ENCODE measurements at places on chromosomes 1 and 21.

- DNase-seq, result no peak
Measured at GRCh38 chr1:34019741-34020552, 145.1 kb downstream of the CSMD2 start.

DNA sequence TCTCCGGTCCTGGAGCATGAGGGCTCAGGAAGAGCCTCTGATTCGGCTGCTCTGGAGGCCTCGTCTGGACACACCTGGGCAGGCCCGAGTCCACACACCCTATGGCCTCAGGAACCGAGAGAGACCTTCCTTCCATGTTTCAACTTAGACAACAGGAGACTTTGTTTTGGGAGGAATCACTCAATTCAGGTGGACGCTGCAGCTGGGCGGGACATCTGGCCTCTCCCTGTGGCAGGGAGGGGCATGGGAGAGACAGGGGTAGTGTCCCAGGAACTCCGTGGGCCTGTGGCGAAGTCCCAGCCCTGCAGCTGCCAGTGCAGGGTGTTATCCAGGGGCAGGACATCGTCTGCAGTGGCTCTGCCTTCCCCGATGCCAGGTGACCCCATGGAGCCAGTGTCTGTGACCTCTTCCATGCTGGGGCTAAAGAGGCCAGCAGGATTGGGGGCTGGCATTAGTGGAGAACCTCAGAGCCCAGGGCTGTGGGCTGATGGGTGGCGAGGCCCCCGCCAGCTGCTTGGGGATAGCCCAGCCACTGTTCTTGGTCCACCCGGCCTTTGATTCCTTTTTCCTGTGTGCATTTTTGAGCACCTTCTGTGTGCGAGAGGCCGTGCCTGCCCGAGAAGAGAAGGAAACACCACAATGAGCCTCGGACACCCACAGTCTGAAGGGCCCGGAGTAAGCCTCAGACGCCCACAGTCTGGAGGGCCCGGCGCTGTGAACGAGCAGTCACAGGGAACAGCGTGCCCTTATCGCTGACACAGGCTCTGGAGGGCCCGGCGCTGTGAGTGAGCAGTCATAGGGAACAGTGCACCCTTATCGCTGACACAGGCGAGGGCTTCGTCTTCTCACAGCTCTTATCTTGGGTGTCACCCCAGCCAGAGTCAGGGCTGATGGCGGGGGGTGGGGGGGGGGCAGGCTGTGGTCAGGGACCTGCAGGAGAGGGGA lies 6.2 kb downstream of the COL18A1 start:
- DNase-seq, result no peak

DNA sequence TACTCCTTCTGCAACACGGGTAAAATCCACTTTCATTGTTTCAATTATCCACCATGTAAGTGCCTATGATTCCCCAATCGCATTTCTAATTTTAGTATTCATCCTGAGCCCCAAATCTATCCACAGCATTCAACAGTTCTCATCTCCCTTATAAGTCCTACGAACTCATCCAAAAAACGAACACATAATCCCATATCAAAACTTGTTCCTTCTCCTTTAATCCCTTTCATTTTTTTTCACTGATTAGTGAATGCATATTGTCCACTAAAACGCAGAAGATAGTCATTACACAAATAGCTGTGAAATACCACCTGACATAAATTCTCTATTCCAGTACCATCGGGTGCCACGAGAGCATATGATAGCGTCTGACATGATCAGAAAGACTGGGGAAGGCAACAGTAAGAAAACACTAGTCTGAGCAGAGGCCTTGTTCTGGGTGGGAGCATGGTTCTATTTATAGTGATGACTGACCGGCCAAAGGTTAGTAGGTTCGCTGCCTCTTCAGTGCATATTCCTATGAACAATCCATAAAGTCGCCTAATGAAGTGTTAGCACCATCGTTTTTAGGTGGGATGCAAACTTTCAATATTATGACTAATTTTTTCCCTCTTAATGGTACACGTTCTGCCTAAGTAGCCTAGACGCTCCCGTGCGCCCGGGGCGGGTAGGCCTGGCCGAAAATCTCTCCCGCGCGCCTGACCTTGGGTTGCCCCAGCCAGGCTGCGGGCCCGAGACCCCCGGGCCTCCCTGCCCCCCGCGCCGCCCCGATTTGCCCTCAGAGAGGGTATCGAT lies 648 bp downstream of the ATP5PF start:
- peak; percentile 22 for DNase-seq

- DNase-seq, result no peak
Measured at GRCh38 chr1:156744786-156745419, 4.0 kb upstream of the MRPL24 start.

- DNase-seq, result peak; percentile 41
Measured at GRCh38 chr1:155320661-155321617, at the start of gene RUSC1. Gene RUSC1, plus strand, starts transcription at chr1:155320894. Its CDS starts 880 bp downstream, at chr1:155321774.

GRCh38 chr1:30101487-30102227 lies 621.7 kb downstream of the MATN1 start:
- no peak for DNase-seq

DNA sequence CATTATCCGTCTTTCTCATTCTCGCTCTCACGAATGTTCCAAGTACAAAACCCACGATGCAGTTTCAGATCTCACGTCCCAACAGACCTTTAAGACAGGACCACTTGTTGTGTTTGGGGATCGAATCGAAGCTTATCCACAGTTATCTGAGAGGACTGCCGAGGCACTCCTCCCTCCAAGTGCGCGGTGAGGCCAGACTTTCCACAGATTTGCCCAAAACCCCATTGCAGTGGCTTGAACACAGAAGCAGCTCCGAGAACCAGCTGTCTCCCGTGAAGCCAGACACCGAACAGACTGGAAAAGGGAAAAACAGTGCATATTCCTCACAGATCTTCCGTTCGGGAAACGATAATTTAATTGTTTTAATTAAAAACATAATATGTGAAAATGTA lies 46.5 kb upstream of the COL6A2 start:
- no peak for DNase-seq

DNA sequence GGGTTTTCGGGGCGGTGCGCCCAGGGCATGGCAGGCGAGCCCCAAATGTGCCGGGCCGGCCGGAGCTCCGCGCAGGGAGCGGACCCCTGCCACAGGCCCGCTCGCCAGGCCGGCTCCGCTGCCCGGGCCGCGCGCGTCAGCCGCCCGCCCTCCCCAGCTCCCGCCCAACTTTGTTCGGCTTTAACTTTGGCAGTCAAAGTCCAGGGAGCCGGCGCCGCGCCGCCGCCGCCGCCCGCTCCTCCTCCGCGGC lies 488 bp downstream of the SLC35D1 start:
- DNase-seq, result peak; percentile 3

- DNase-seq, result peak; percentile 46
Measured at GRCh38 chr21:34836103-34836932, 167.5 kb downstream of the CLIC6 start.

GRCh38 chr21:33566514-33566913 lies 22.0 kb downstream of the DONSON start:
- DNase-seq, result no peak

- DNase-seq, result no peak
Measured at GRCh38 chr1:198359024-198359653, 181.3 kb downstream of the ATP6V1G3 start.

DNA sequence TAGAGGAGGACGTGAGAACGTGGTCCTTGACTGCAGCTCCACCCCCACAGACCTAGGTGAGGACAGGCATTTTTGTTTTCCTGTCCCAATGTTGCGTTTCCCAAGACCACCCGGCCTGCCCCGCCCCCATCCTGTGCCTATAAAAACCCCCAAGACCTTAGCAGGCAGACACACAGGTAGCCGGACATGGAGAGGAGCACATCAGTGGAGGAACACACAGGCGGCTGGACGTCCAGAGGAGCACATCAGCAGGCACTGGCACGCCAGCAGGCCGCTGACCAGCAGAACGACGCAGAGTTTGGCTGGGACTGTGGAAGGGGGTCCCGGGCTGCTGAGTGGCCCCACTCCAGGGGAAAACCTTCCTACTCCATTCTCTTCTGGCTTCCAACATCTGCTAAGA lies 12.7 kb upstream of the HMGCL start:
- DNase-seq, result no peak

All from stimulated activated CD4-positive, alpha-beta T cell treated with anti-CD3 and anti-CD28 coated beads, Interleukin-15, amount 100 ng/mL, for 48 hours (primary cell).